ENCODE measurements at places on chromosomes 7 and 10. TPM values are rescaled to one million over a fixed set of nuclear protein-coding genes. Genes with fewer than 3 reads are reported as not detected.

GRCh38 chr10:113788604-113789083 lies 37.2 kb downstream of the PLEKHS1 start:
- no peak for DNase-seq

DNA sequence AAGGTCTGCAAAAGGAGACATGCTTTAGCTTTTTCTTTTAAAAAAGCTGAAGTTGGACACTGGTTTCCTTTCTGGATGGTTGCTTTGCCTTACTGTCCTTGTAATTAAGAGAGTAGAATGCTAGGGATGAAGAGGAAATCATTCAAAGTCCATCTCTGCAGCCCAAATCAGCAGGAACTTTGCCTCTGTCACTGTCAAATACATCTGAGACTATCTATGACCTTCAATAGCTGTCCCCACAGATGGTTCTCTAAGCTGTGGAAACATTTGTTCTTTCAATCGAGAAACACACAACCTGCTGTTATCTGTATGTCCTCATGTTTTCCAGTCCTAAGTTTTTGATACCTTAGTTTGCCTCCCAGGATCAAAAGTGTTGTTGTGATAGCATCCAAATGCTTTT lies 117.5 kb downstream of the SORBS1 start:
- DNase-seq = no peak

GRCh38 chr10:97034958-97035769 lies 150.6 kb downstream of the SLIT1 start:
- no peak for DNase-seq

DNA sequence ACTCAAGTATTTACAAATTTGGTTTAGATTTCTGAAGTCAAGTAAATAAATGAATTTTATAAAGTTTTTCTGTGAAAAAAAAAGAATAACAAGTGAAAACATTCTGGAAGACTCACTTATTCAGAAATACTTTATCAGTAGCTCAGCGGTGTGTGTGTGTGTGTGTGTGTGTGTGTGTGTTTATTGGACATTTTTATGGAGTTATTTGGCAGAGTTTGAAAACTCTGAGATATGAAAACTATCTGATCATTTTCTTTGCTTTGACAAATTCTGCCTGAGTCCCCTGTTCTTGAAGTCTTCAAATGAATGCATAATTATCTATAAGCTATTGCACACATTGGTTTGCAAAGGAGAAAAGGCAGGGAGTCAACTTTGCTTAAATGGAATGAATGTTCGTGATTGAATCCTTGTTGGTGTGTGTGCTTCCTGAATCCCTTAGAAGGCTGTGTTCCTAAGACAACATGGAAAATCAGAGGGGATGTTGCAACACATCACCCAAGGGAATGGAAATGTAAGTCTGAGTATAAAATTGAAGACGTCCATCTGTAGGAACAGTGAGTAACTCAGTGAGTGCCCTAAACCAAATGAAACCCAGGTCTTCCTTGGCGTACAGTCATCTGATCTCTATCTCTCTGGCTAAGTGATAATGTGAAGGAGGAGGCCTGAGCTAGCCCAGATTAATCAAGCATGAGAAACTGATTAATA lies 160.9 kb downstream of the REEP3 start:
- no peak for DNase-seq

DNA sequence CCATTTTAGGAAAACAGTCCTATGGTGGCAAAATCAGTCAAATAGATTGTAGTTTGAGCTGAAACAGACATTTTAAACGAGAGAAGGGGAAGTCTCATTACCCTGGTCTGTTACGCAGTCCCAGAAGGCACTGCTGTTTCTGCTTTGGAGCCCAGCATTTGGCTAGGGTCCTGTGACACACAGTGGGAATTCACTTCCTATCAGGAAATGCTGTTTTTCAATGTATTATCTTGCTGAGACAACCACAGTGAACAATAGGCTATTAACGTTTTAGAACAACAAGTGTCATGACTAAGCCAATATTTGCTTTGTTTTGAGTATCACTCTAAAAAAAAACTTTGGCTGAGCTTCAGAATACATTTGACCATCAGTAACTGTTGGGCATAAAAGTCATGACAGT lies 74.1 kb downstream of the ADD3 start:
- no peak for DNase-seq

Gene MINDY3
- 38.6 TPM for total RNA-seq

Gene OR9A2
- not detected for total RNA-seq

All from omental fat pad (tissue), 4 donors.